ENCODE measurements at places on chromosomes 3 and 15.

- DNase-seq = no peak
These were observed 20.0 kb upstream of the PLCL2 start for GRCh38 chr3:16864610-16865313.

GRCh38 chr3:134917631-134918030, 122.6 kb downstream of the EPHB1 start:
- DNase-seq = no peak

GRCh38 chr3:175059788-175060187, 200.7 kb downstream of the NAALADL2 start:
- no peak for DNase-seq

GRCh38 chr3:99767291-99767690, 50.4 kb upstream of the CMSS1 start:
- no peak for DNase-seq

GRCh38 chr3:141442446-141442845, 44.4 kb upstream of the RASA2 start:
- DNase-seq = no peak

GRCh38 chr3:119924111-119925094, 142.5 kb downstream of the NR1I2 start:
- DNase-seq = no peak

DNA sequence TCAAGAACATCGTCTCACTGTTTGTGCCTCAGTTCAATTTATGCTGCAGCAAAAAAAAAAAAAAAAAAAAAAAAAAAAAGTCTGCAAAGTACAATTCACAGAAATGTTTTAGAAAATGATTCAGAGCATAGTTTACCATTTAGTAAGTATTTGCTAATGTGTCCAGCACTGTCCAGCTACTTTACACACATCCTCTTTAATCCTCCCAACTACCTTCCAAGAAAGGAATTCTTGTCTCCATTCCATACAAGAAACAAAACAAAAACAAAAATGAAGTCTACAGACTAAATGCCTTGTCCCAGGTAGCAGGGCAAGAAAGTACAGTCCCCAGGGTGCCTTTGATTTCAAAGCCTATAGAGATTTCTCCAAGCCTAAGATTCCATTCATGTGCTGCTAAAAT, 38.9 kb upstream of the SNTN start:
- no peak for DNase-seq

GRCh38 chr3:59472541-59472940, 422.7 kb upstream of the CFAP20DC start:
- DNase-seq = no peak

DNA sequence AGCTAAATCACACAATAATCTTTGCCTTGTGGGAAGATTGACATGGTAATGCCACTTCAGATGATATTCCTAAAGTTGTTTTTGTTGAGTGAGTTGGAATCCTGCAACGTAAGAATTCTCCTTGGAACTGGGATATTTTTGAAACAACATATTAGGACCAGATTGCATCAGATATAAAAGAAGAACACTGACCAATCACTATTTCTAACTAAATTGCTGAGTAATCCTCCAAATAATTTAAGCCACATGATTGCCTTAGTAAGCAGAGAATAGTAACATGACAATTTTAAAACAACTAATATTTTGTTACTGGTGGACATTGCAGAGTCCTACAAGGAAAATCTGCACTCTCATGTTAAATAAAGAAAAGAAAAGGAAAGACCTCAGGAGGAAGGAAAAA, 353.9 kb upstream of the LMCD1 start:
- DNase-seq = no peak

DNA sequence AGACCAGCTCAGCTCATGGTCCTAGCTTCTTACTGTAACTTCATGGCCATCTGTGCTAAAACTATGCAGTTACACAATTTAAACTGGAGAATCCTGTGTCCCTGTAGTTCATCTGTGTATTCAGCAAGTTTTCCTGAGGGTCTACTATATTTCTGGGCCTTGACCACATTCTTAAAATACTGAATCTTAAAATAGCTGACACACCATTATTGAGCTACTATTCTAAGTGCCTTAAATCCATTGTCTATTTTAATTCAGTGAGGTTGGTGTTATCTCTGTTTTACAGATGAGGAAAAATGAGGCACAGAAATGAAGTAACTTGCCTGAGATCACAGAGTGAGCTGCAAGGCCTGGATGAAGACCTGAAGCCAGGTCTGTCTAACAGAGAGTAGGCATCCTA, 22.0 kb downstream of the MYLK start:
- no peak for DNase-seq

DNA sequence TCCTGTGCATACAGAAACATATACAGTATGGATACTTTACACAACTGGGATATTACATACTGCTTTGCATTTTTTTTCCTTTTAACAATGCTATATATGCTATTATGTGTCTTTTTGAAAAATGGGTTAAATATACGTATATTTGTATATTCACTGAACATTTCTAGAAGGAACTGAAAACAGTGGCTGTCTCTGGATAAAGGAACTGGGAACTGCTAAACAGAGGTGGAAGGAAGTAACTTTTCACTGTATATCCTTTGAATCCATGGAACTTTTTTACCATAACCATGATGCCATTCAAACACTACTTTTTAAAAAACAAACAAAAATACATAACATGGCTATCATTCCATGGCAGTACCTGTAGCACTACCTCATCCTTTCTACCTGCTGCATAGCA, 1.8 kb downstream of the MTFMT start:
- no peak for DNase-seq

GRCh38 chr3:299590-300301, 103.2 kb downstream of the CHL1 start:
- no peak for DNase-seq

DNA sequence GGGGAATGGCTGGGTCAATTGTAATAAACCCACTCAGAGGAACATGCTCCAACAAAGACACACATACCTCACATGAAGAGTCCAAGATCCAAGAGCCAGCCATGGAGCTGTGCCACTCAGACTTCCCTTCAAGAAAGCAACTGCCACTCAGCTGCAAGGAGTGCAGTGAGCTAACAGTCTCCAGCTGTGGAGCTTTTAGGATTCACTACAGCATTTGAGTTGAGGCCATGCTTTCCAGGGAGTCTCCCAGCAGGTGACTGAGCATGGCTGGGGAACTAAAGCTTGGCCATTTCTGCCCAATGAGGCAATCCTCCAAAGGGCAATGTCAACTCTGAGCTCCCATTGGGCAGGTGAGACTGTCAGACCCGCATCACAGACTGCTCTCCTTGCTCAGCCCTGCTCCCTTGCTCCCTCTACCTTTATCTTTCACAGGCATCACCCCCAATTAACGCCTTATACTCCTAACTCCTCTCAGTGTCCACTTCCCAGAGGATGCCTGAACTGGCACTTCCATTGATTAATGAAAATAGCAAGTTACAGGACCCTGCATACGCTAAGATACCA, 165.3 kb upstream of the CTNNB1 start:
- no peak for DNase-seq

GRCh38 chr3:88263417-88264100, 113.8 kb downstream of the C3orf38 start:
- no peak for DNase-seq

GRCh38 chr15:28886431-28887338, 911 bp downstream of the APBA2 start:
- DNase-seq = no peak

GRCh38 chr3:134299185-134299887, 48.7 kb upstream of the RYK start:
- DNase-seq = no peak

GRCh38 chr3:10774825-10775224, 41.2 kb upstream of the SLC6A11 start:
- no peak for DNase-seq

DNA sequence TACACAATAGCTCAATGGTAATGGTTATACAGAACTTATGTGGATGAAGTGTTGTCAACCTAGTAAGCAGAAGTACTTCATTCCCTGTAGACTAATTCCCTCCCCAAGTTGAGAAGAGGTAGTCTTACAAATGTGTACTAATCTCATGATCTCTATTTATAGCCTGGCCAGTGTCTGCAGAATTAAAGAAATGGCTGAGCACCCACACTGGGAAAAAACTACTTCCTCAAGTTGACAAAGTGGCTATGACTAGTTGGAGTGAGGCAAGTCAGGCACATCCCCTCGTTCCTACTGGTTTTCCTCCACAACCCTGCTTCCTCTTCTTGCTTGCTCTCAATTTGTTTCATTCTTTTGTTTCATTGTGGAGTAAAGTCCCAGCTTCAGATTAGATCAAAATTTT, 566.7 kb upstream of the ZNF717 start:
- no peak for DNase-seq

- DNase-seq = no peak
These were observed 21.5 kb downstream of the FAM174B start for GRCh38 chr15:92634060-92634459.

DNA sequence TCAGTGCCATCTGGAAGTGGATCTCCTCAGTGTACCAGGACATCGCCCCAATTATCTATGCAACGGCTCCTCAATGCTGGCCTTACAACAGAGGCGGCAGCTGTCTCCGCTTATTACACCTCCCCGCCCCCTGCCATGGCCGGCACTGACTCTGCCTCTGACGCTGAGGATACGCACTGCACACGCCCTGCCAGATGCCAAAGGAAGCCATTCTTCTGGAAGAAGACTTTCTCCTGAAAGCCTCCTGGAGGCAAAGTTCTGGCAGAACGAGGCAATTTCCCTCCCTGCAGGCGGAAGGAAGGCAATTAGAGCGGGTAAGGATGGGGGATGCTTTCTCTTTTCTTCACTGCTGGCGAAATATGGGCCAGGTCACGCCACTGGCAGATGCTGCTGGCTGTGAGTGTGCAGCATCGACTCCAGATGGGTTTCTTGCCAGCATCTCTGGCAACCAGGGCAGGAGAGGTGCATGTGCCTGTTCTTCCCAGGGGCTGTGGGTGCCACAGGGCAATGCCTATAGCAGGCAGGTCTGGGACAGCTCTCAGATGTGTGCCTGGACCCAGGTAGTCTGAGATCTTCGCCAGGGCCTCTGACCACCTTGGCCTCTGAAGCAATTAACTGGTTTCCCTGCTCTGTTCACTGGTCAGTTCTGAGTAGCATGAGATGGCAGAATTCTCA, 62.2 kb upstream of the MRPS22 start:
- no peak for DNase-seq

- no peak for DNase-seq
These were observed 521.9 kb upstream of the PROK2 start for GRCh38 chr3:72306800-72307341.

DNA sequence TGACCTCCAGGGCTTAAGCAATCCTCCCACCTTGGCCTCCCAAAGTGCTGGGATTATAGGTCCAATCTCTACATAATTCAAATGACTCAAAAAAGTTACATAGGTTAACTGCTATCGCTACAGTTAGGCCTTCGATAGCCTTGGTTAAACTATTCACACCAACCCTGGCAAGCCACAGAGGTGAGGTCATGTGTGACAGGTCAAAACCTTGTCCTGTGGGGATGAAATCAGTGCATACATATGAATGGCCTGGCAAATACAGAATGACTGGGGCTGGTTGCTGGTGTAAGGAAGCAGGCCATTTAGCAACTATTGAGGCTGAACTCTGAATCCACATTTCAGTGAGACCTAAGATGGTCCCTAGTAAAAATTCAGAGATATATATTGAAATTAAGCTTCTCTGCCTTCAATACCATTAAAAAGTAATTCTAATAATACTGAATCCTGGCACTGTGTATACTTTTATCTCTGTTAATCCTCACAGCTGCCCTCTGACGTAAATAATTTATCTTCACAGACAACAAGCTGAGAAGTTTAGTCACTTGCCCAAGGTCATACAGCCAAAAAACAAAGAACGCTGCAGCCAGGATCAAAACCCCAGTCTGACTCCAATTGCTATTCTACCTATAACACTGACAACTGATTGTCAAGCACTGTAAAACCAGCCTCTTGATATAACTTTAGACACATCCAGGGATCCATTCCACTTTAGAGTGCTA, 35.3 kb downstream of the MKRN2 start:
- no peak for DNase-seq

- no peak for DNase-seq
These were observed 267.3 kb upstream of the ADAMTS9 start for GRCh38 chr3:64954995-64955636.

GRCh38 chr3:29263476-29263875, 17.4 kb upstream of the RBMS3 start:
- DNase-seq = no peak

- no peak for DNase-seq
These were observed 47.4 kb upstream of the ITGA11 start for GRCh38 chr15:68479406-68479805.

DNA sequence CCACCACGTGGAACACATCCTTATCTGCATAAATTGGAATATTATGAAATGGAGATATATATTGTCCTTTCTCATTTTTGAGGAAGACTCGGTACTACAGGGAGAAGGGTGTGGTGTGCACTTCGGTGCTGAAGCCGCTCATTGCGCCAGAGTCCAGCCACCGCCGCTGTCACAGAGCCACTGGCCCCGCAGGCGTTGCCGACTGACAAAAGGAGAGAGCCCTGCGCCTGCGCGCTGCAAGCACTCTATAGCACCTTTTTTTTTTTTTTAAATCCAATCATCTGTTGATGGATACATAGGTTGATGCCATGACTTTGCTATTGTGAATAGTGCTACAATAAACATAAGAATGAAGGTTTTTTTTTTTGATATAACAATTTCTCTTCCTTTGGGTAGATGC, 130.0 kb upstream of the TBC1D5 start:
- no peak for DNase-seq

DNA sequence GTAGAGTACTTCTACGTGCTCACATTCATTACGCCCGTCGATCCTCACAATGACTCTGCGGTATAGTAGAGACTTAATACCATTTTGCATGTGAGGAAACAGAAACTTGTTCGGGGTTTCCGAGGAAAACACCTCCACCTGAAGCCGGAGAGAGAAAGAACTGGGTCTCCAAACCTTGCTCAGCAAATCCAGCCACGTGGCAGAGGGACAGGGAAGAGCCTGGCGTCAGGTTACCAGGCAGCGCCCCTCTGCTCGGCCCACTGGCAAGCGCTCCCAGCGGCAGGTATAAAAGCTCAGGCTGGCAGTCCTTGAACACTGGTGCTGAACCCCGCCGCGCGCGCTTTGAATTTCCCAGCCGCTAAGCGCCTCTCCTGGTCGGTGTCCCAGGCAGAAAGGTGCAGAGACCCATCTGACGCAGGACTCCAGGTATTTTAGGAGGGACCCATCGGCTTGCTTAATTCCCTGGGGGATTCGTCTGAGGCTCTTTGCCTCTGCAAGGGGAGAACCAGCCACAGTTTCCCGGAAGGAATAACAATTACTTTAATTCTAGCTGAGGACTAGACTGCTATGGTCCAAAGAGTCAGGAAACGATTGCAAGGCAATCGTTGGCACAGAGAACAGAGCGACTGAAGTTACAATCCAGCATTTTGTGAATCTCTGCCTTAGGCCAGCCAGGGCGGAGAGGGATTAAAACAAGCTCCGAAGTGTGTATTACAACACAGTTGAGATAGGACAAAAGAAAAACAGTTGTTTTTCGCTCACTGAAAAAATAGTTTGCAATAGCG, at the start of gene C2CD4A:
TSS of gene C2CD4A (plus strand) at position 315 of the 785 bp plus-strand sequence. CDS start 637 bp downstream, outside the sequence.
- DNase-seq = peak; percentile 64

GRCh38 chr3:50170689-50171088, 15.6 kb downstream of the SEMA3F start:
- no peak for DNase-seq

- peak; percentile 42 for DNase-seq
These were observed 59.4 kb downstream of the TMEM44 start for GRCh38 chr3:194573680-194574437.

All from stimulated activated CD4-positive, alpha-beta T cell treated with anti-CD3 and anti-CD28 coated beads, Interleukin-2, amount 100 ng/mL, for 24 hours (primary cell).